ENCODE measurements at places on chromosomes 12 and 14.

- no peak for DNase-seq
These were observed 98.2 kb downstream of the SNAPC1 start for GRCh38 chr14:61860294-61860918.

- no peak for DNase-seq
These were observed 53.6 kb downstream of the LGMN start for GRCh38 chr14:92694807-92695206.

DNA sequence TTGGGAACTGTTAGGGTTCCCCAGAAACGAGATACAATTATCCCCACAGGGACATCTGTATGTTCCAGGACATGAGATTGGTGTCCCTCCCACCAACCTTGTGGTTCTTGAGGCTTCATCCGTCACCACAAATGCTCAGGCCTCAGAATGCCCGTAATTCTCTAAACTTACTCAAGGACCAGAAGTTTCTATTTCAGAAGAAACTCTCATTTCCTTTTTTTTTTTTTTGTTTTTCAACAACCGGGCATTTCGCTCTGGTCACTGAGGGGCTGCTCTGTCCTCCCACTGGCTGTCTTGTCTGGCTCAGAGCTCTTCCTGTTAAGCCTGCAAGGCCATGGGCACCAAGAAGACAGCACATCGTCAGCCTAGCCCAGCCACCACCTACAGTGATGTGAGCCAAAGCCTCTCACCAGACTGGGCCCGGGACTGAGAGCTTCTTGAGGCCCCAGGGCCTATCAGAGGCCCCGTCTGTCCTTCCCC lies 36.2 kb downstream of the VDR start:
- no peak for DNase-seq

GRCh38 chr14:50260072-50260471 lies 28.7 kb upstream of the SOS2 start:
- no peak for DNase-seq

DNA sequence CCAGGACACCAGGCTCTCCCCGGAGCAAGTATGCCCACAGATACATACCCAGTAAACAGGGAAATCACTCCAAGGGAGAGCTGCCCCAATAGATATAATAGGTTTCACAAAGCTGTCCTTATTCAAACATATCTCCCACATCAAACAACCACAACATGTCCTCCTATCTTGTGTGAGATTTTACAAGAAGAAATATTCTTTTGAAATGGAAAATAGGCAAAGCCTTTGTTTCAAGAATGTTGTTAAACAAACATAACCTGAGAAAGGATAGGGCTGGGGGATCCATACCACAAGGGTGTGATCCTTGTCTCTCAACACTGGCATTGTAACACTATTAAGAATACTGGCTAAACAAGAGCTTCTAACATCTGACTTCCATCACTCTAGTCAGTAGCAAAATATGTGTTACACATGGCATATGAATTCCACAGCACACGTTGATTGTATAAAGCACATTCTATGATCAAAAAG lies 32.9 kb downstream of the LGR5 start:
- no peak for DNase-seq

- DNase-seq, result no peak
These were observed 233.6 kb downstream of the C12orf50 start for GRCh38 chr12:87795555-87795954.

DNA sequence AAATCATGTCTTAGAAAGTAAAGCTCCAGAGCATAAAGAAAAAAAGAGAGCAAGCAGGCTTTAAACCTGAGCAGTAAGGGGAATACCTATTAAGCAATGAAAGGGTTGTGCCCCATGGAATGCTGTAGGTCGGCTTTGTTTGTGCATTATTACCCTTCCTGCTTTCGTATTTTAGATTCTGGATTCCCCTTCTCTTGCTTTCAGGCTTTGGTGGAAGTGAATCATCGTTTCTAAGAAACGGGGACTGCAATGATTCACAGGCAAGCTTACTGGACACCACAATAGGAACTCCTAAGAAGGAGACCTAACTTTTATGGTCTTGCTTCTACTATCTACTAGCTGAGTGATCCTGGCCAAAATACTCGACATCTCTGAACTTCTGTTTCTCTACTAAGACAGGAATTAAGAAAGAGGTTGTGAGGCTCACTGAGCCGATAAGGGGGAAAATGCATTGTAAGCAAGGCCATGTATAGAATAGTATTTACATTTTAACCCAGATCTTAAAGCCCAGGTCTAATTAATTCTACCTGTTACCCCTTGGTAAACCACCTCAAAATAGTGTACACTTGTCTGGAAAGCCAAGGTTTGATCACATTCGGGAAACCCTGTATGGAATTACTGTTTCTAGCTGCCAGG lies 1.2 kb upstream of the BMAL2 start:
- DNase-seq, result no peak

DNA sequence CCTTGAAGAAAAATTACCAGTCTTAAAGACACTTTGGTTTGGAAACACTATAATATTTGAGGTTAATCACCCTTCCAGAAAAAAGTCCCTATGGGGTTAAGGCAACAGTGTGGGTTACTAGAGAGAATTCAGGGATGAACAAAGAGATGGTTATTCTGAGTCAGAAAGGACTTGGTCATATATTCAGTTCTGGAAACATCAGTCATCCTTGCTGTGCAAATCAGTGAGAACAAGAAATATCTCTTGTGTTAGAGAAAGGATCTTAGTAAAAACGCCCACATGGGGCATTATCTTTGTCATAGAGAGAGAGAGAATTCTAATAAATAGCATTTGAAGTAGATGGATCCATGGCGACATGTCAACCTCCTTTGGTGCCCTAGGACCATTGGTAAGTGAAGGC lies 59.4 kb upstream of the E2F7 start:
- no peak for DNase-seq

Data from esophagus squamous epithelium (tissue), 5 donors.